ENCODE measurements at places on chromosomes 11 and 22. TPM values are rescaled to one million over a fixed set of nuclear protein-coding genes. Genes with fewer than 3 reads are reported as not detected.

KCNC1 gene
- total RNA-seq: not detected

OLFML1 gene
- total RNA-seq: 0.96 TPM

DNA sequence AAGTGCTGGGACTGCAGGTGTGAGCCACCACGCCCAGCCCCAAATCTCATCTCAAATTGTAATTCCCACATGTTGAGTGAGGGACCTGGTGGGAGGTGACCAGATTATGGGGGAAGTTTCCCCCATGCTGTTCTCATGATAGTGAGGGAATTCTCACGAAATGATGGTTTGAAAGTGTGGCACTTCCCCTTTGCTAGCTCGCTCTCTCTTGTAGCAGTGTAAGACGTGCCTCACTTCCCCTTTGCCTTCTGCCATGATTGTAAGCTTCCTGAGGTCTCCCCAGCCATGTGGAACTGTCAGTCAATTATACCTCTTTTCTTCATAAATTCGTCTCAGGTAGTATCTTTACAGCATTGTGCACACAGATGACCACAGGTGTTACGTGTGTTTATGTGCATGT lies 357.8 kb downstream of the CADM1 start:
- DNase-seq: no peak

DNA sequence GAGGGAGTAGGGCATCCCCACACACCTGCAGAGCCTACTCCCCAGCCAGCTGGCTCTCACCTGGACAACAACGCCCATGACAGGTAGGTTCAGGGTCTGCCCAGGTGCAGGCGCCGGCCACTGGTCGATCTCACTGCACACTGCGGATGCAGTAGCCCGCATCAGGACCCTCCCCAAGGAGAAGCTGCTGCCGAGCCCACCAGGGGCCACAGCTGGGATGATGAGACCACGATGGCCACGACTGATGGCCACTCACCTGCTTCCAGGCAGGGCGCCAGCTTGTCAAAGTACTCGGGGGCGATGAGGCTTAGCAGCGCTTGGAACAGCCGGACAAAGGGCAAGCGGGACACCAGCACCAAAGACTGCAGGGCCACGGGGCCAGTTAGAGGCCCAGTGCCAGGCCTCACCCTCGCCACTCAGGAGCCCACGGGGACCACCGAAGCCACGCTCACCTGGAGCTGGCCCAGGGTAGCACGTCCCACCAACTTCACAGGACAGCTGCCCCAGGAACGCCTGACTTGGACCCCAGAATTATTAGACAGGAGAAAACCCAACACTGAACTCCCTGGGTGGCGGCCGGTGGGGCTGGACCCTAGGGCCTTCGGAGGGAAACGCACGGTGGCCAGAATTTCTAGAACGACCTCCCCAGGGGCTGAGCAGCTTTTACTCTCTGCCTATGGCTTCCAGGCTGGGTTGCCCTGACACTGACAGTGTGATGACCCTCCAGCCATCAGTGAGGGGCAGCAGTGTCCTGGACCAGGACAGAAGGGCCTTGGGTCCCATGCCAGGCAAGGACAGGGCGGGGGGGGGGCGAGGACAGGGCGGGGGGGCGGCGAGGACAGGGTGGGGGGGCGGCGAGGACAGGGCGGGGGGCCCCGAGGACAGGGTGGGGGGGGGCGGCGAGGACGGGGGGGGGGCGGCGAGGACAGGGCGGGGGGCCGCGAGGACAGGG lies 8.9 kb upstream of the PLXNB2 start:
- no peak for DNase-seq

All from A172 (cell line).